CD4-positive, alpha-beta T cell treated with Interferon alpha-2 for 1 hour (primary cell): ENCODE measurements at places on chromosomes 6 and 20.
A peak's percentile ranks its signal among the peaks of the same experiment; 100 is the strongest.

- DNase-seq: no peak
These were observed 184.0 kb downstream of the RPS12 start for GRCh38 chr6:132998418-132998817.

DNA sequence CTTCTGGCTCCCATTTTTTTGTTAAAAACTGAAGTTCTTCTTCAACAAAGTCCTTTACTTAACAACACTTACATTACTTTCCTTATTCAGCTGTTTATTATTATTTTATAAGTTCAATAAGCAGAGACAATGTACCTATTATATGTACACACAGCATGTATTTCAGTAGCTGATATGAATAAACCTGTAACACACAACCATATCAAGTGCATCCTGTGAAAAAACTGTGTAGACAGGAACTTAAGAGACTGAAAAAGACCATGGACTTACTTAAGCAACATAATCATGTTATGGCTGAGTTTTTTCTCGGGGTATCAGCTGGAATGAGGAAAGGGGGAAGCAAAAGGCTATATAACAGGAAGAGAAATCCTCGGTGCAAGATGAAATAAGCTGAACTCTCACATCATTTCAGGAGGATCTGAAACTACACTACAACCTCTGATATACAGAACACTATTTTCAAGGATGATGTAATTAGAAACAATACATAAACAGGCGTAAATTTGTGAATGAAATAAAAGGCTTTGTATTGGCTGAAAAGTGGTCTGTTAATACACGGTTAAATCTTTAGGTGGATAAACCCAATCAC is 70.9 kb downstream of the REV3L start:
- DNase-seq: no peak

GRCh38 chr20:14953736-14954135 is 616.3 kb upstream of the FLRT3 start:
- DNase-seq: no peak

DNA sequence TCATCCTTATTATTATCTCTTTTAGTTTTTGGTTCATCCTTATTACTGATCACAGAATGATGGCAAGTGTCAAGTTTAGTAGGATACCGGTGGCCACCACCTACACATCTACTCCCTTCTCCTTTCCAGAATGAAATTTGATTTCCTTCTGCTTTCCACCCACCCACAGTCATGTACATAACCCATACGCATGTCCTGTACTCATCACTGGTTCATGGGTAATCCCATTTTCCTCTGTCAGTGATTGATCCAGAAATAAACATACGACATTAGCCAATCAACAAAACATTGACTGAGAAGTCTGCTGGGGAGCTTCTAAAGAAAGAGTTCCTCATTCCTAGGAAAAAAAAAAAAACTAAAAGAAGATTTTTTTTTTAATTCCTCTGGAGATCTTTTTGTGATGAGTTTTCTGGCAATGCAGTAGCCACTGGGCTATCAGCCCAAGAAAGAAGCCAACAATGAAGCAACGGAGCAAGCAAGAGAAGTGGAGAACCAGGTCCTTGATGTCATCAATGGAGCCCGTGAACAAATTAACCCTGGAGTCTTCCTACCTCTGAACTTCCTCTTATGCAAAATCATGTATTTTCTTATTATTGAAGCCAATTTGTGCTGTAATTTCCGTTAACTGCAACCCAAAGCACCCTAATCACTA is 127.8 kb downstream of the TASP1 start:
- DNase-seq: no peak

GRCh38 chr6:149936743-149937142 is 5.1 kb upstream of the ULBP2 start:
- no peak for DNase-seq

DNA sequence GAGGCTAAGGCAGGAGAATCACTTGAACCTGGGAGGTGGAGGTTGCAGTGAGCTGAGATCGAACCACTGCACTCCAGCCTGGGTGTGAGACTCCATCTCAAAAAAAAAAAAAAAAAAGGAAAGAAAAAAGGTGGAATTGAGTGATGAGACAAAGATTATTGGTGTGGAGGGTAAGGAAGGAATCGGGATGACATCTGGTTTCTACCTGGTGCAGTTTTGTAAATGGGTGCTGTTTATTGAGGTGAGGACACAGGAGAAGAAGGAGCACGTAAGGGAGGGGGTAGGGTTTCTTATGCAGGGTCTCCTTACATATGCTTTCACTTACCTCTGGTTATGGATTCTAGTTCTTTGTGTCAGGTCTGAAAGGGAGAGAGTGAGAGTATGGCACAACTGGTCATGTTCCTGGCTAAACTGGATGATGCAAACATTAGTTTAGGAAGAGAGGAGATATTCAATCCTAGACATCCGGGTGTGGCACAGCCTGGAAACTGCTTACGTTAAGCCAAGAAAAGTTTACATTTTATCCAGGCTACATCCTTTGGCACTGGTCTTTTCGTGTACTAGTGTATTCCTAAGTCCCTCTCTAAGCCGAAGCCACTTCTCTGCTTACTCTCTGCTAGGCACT is 5.4 kb downstream of the RALY start:
- DNase-seq: no peak

DNA sequence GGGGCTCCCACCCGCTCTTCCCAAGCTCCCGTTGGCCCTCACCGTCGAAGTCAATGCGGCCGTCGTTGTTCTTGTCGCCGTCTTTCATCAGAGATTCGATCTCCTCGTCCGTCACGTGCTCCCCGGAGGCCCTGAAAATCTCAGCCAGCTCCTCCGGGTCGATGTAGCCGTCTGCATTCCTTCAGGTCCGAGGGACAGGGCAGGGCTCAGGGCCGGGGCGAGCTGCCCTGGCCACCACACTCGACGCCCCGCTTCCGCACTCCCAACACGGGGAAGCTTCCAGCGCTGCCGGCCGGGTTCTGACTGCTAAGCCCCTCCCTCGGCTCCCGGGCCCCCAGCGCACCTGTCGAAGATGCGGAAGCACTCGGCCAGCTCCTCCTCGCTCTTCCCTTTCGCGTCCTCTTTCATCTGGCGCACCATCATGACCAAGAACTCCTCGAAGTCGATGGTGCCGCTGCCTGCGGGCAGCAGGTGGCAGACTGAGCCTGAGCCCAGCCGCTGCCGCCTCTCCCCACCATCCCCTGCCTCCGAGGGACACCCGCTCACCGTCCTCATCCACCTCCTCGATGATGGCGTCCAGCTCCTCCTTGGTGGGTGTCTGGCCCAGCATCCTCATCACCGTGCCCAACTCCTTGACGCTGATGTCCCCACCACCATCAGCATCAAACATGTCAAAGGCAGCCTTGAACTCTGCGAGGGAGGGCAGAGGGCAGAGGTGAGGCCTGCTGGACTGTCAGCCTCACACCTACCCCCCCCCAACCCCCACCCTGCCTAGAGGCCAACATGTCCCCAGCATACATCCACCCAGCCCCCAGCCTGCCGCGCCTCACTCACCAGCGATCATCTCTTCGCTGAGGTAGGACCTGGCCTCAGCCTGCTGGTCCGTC is 2.9 kb downstream of the TNNC2 start:
- peak; percentile 59 for DNase-seq

- no peak for DNase-seq
These were observed 102.5 kb downstream of the PRL start for GRCh38 chr6:22194188-22194921.

- DNase-seq: no peak
These were observed 786 bp downstream of the ADRM1 start for GRCh38 chr20:62303340-62304226.

- DNase-seq: no peak
These were observed 16.0 kb downstream of the MYH7B start for GRCh38 chr20:34971561-34972235.

DNA sequence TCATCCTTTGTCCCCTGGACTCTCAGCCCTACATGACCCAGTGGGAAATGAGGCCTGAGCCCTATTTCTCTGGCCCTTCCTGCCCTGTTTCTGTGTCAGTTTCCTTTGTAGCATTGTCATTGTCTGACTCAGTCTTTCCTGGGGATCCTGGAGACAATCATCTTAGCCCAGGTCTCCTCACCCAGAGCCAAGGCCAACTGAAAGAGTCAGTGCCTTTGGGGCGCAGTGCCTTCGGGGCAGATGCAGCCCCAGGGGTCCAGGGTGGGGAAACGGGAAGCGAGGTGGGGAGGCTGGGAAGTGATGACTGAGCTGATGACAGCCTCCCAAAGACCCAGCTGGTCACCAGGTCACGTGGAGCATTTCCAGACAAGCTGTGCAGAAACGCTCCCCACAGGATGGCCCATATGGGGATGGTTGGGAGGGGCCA is 93.3 kb upstream of the SULF2 start:
- no peak for DNase-seq

- DNase-seq: no peak
These were observed 181.2 kb downstream of the TBXT start for GRCh38 chr6:165986311-165986913.

DNA sequence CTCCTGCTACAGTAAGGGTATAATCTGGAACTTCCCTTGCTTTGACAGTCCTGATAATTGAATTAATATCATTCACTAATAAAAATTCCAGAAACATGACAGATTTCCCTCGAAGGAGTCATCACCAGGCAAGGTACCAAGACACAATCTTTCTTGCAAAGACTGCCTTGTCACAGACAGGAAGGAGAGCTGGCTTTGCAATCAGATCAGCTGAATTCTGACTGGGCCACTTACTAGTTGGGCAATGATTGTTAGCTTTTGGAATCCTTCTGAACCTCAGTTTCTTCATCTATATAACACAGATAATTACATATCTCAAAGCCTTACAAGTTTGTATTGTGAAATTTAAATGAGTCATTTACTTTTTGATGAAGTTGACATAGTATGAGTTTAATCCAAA is 344.2 kb downstream of the RFPL4B start:
- no peak for DNase-seq
